Hematopoietic multipotent progenitor cell treated with erythropoietin and hydrocortisone succinate and interleukin-3 and kit ligand, for 15 days (in vitro differentiated cells): ENCODE measurements at places on chromosomes 16 and 17.

- no peak for DNase-seq
These were observed 100.9 kb downstream of the GRIN2A start for GRCh38 chr16:10081201-10081940.

DNA sequence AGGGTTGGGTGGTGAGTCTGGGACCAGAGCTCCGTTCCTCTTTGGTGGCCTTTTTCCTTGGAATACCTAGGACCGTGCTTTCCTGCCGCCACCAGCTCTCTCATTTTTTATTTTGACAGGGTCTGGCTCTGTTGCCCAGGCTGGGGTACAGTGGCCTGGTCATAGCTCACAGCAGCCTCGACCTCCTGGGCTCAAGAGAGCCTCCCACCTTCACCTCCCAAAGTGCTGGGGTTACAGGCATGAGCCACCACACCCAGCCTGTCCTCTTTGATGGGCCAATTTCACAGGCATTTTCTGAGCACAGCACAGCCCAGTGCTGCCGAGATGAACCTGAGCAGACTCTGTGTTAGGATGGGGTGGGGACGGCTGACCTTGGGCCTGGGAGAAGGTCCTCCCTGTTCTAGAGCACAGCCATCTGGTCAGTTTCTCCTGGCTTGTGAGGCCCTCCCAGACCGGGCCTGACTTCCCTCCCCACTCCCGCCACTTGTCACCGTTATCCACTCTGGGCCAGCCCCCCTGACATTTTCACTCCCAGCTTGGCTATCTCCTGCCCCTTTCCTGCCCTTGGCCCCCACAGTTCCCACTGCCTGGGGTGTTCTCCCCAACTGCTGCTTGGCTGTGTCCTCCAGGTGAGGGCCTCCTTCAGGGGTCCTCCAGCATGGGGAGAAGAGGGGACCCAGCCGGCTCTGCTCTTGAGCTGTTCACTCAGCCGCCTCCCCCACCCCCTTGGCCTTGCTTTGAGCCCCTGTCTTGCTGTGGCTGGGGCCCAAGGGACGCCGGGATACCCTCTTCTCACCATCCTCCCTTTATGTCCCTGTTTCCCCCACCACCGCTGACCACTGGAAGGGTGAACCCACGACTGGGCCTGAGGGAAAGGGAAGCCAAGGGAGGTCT, 5.0 kb downstream of the ADCY7 start:
- DNase-seq: no peak

- no peak for DNase-seq
These were observed 4.4 kb upstream of the LHX1 start for GRCh38 chr17:36932694-36933511.

DNA sequence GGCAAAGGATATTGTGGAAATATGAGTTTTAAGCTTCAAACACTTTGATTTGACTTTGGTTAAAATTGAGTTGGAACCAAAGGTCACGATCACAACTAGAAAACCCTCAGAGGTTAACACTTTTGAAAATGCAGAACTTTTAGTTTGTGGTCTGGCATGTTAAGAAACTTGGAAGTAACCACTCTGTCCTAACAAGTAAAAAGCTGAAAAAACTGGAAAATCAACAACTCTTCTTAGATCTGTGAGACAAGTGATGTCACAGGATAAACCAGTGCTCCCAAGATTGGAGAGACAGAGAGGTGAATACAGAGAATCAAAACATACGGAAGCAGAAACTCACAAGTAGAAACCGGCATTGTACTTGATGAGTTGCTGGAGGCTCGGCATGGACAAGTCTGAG, 17.4 kb downstream of the MFSD6L start:
- DNase-seq: no peak

DNA sequence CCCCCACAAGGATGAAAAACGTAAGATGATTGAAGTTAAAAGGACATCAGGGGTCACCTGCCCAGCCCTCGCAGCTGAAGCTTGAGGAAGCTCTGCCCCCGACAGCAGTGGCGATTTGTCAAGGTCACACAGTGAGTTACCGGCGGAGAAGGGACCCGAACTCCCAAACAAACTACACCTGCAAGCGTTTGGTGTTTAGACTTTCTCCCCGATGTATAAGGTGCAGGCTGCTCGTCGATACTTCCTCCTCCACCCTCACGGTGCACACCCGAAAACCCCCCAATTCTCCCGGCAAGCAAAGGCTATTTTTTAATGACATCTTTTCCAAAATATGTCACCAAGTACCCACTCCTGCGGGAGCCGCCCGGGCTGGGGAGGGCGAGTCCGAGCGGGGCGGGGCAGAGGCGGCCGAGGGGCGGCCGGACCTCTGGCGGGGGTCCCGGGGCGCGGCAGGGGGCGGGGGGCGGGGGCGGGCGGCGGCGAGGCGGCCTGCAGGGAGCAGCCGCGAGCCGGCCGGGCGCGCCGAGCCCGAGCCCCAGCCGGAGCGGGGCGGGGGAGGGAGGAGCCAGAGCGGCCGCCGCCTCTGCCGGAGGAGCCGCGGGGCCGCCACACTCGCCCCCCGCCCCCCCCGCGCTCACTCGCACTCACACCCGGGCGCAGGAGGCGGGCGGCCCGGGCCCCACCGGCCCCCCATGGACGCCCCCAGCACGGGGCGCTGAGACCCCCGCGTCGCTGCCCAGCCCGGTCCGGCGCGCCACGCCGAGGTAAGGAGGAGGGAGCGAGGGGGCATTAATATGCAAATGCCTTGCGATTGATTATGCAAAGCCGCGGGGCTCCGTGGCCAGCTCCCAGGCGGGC, at the start of gene THRA:
TSS of gene THRA (plus strand) at position 637 of the 858 bp plus-strand sequence. CDS start 11,524 bp downstream, outside the sequence.
- peak; percentile 65 for DNase-seq

DNA sequence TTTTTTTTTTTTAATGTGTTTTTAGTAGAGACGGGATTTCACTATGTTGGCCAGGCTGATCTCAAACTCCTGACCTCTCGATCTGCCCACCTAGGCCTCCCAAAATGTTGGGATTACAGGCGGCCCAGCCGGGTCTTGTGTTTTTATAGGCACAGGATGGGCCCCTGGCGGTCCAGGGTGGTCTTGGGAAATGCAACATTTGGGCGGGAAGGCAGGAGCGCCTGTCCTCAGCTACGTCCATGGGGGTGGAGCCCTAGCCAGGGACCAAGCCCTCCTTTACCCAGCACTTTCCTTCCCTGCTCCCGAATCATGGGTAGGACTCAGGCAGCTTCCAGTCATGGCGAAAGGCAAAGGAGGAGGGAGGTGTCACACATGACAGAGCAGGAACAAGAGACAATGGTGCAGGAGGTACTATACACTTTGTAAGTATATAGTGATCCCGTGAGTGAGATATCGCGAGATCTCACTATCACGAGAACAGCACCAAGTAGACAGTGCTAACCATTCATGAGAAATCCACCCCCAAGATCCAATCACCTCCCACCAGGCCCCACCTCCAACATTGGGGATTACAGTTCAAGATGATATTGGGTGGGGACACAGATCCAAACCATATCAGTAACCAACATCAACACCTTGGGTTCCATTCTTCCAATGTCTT, 226.7 kb upstream of the WSCD1 start:
- DNase-seq: no peak

- DNase-seq: no peak
These were observed 96.4 kb downstream of the C16orf78 start for GRCh38 chr16:49469930-49470451.

GRCh38 chr17:35541434-35541833, 4.0 kb upstream of the SLFN12L start:
- DNase-seq: no peak

- DNase-seq: no peak
These were observed 14.2 kb downstream of the C16orf90 start for GRCh38 chr16:3480901-3481695.

DNA sequence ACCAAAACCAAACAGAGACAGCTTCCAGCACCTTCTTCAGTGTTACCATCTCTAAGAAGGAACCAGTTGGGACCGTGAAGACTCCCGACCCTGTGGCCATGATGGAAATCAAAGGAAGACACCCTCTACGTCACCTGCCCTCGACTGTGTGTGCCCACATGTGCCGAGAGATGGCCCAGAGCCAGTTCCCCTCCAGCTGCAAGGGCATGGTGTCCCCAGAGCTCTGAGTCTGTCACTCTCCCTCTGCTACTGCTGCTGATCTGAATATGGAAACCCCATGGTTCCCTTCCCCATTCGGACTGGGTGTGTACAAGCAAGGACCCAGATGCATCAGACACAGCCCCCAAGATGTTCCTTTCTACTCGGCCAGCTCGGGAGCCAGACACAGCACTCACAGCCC, 76.4 kb downstream of the SOCS1 start:
- DNase-seq: no peak

DNA sequence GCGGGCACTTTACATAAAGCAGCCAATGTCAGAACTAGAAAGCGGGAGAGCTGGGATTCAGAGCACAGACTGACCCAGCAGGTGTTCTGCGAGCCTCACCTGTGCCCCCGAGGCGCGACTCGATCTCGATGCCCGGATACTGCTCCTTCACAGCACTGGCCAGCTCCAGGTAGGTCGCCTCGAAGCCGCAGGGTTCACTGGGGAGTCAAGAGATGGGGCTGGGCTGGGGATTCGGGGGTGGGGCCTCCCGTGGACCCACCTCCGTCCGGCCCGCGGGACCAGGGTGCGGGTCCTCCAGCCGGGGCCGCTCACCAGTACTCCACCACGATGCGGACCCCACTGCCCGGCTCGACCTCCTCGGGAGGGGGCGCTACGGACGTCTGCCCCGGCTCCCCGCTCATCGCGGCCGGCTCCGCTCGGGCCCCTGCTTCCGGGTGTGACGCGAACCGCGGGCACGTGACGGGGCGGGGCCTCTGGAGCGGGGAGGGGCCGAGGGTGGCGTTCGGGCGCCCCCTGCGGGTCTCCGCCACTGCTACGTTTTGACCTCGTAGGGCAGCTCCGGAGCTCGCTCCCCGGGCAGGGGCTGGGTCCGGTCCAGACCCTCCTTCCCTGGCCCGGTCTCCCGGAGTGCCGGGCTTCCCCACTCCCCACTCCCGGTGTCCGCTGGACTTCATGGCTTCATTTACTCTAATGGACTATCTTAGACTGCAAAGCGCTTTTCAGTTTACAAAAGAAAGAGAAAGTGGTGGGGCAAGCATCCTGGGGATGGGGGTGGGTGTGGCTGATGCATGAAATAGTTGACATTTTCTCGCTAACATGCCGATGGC, at the start of gene MIEN1:
TSS of gene MIEN1 (minus strand) at position 438 of the 827 bp plus-strand sequence. CDS start at position 401, 37 bp downstream.
- DNase-seq: peak; percentile 92

DNA sequence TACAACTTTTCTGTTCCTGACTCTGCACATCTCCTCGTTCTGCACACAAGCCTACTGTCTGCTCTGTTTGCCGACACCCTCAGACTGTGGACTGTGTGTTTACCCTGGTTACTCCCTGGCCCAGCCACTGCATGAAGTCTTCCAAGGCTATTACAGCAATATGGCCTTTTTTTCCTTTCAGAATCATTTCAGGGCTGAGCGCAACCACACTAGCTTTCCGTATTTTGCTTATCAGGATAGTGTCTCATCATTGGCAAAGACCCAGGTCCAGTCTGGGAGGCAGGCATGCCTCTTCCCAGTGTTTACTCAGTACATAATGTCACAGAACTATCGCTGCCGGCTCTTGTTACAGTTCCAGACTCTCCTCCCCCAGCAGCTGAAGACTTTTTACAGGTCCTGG, 10.1 kb downstream of the DNAH9 start:
- DNase-seq: no peak

- DNase-seq: no peak
These were observed 205.4 kb downstream of the ANKFN1 start for GRCh38 chr17:56358651-56359050.

DNA sequence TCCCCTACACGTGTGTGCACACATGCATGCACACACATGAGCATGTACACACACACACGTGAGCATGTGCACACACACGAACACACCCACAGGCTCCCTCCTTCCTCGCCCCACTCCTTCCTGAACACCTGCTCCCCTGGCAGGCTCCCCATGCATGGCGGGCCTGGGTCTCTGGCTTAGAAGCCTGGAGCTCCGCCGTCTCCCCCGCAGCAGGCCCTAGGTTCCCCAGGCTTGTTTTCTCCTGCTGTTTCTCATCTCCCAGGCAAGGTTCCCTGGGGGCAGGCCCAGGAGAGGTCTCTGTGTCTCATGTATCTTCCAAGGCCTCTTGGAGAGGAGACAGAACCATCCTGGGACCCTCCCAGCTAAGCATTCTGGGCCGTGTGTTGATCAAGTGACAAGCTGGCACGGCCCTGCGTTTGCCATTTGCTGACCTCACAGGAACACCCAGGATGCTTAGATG, 202.3 kb upstream of the CIBAR2 start:
- no peak for DNase-seq

GRCh38 chr17:81519284-81520020, 6.9 kb upstream of the ACTG1 start:
- no peak for DNase-seq

DNA sequence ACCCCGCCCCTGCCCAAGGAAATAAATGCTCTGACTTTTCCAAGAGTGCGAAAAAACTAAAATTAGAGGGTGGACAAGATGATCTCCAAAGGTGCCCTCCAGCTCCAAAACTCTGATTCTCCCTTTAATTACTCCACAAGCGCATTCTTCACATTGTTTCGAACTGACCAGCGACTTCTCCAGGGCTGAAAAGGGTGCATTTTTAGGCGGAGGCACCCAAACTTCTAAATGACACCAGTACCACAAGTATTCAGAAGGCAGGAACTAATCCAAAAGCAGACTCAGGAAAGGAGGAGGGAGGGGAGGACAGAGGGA, 750 bp downstream of the ZFHX3 start:
- no peak for DNase-seq

DNA sequence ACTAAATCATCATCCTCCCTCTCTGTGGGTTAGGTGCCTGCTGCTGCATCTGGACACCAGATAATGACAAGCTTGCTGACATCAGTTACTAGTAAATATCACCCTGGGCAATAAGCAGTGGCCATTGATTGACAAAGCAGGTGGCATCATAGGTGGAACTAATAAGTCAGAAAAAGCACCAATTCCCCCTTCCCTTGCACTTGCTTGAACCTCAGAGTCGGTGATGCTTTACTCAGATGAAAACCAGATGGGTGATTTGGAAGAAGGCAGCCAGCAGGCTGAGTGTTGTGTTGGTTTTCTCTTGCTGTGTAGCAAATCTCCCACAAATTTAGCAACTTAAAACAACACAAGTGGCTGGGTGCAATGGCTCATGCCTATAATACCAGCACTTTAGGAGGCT, 146.9 kb upstream of the NOL11 start:
- no peak for DNase-seq

- no peak for DNase-seq
These were observed 88.4 kb downstream of the PLXDC1 start for GRCh38 chr17:39062846-39063680.

GRCh38 chr16:80500116-80500859, 40.5 kb upstream of the DYNLRB2 start:
- no peak for DNase-seq

DNA sequence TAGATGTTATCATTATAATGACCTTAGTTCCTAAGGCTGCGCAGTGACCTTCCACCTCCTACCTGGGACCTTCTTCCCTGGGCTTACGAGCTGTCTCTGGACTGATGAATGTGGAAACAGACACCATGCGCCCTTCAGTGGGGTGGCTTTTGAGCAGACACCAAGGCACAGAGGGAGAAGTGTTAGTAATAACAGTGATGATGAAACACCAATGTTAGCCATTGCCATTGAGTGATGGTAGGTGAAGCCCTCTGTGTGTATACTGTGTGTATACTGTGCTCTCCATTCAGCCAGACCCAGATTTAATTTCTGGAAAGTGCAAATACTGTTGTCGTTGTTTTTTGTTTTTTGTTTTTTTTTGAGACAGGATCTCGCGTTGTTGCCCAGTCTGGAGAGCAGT, 44.5 kb downstream of the CLEC16A start:
- no peak for DNase-seq

GRCh38 chr17:51640108-51640622, 379.8 kb downstream of the UTP18 start:
- DNase-seq: peak; percentile 5
